Activated CD8-positive, alpha-beta memory T cell treated with anti-CD3 and anti-CD28 coated beads for 1 hour (primary cell): ENCODE measurements at places on chromosomes 6 and 20.

GRCh38 chr6:157927011-157927410 is 54.7 kb upstream of the SYNJ2 start:
- DNase-seq, result no peak

DNA sequence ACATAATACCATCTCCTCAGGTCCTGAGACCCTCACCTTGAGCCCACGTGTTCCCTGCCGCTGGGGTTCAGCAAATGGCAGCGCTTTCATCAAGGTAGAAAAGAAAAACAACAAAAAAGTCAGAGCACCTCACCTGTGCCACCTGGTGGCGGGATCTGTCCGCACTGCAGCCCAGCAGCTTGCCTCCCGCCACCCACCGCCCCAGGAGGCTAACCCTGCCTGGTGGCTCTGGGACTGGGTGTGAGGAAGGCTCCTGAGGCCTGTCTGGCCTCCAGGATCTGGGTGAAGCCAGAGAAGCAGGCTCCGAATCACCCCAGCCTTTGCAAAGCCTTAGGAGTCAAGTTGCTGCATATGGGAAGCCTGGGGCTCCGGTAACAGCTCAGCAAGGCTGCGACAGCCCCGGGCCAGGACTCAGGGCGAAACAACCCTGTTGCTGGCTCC is 270.8 kb downstream of the BMP7 start:
- no peak for DNase-seq

DNA sequence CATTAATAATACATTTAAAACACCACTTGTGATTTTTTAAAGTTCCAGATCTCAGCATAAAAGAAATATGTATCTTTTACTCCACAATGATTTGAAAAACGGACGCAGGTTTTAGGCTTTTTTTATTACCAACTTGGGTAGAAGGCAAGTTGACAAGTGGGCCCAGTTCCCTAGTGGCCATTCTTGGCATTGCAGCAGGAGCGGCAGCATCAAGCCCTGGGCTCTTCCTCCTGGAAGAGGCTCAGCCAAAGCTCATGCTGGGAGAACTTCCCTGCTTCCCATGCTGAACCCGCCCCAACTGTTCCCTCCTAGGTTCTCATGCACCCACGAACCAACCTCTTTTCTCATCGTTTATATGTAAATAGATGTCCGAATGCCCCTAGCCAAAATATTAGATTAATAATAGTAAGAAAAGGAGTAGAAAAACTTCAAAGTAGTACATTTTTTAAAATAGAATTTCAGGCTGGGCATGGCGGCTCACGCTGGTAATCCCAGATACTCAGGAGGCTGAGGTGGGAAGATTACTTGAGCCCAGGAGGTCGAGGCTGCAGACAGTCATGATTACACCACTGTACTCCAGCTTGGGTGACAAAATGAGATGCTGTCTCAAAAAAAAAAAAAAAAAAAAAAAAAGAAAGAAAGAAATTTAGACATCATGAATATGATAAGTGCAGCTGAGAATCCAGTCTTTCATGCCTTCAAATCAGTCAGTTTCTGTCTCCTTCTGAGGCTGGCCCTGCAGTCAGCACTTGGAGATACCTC is 18.2 kb upstream of the MYB start:
- DNase-seq, result no peak

DNA sequence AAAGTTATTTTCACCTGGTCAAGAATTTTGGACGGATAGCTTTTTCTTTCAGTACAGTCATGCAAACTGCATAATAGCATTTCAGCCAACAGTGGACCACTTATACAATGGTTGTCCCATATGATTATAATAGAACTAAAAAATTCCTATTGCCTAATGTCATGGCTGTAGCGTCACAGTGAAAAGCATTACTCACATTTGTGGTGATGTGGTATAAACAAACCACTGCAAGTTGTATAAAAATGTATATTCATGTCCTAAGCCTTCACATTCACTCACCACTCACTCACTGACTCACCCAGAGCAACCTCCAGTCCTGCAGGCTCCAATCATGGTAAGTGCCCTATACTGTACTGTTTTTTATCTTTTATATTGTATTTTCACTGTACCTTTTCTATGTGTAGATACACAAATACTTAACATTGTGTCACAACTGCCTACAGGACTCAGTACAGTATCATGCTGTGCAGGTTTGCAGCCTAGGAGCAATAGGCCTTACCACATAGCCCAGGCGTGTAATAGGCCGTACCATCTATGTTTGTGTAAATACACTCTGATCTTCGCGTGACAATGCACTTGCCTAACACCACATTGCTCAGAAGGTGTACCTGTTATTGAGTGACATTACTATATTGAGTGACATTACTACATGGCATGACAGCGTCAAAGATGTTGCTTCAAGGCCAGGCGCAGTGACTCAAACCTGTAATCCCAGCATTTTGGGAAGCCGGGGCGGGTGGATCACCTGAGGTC is 17.9 kb downstream of the ABHD12 start:
- no peak for DNase-seq

- no peak for DNase-seq
These were observed 259.5 kb upstream of the JARID2 start for GRCh38 chr6:14986370-14986769.

GRCh38 chr6:149433881-149434280 is 33.8 kb downstream of the SUMO4 start:
- no peak for DNase-seq

DNA sequence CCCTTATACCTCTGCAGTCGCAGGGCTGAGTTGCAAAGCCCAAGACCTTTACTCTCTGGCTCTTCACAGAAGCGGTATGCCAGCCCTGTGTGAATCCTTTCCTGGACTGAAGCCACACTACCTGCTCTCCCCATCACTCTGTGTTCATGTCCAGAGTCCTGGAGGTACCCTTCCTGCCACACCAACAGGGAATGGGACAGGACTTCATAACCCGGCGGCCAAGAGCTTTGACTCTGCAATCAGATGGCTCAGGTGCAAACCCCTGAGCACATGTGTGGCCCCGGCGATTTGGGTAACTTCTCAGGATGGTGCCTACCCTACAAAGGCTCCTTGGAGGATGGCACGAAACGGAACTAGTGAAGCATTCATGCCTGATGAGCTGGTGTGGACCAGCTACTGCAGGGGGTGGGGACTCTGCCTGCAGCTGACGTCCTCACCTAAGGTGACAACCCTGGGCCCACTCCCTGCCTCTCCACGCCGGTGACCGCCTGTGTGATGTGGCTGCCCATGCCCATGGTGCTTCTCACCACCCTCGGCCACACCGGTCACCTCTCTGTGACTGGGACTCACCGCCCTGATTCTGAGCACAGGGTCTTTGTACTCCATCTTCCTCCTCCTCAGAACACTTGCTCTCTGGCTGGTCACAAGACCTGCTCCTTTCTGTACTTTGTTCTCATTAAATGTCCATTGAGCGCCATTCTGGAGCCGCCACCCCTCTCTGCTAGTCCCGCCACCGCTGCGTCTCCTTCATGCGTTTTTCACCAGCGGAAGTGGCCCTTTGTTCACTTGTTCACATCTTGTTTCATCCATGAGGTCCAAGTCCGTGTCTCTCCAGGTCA is 116.7 kb downstream of the SULF2 start:
- no peak for DNase-seq

GRCh38 chr6:8574311-8574710 is 139.0 kb upstream of the SLC35B3 start:
- DNase-seq, result no peak

GRCh38 chr6:90144396-90144795 is 152.2 kb downstream of the BACH2 start:
- DNase-seq, result no peak

GRCh38 chr6:163825033-163825432 is 410.5 kb downstream of the QKI start:
- no peak for DNase-seq

- no peak for DNase-seq
These were observed 53.8 kb downstream of the PCNA start for GRCh38 chr20:5065879-5066383.

- no peak for DNase-seq
These were observed 71.2 kb upstream of the SGK1 start for GRCh38 chr6:134389129-134389528.
